ENCODE measurements at places on chromosomes 6 and 20.

DNA sequence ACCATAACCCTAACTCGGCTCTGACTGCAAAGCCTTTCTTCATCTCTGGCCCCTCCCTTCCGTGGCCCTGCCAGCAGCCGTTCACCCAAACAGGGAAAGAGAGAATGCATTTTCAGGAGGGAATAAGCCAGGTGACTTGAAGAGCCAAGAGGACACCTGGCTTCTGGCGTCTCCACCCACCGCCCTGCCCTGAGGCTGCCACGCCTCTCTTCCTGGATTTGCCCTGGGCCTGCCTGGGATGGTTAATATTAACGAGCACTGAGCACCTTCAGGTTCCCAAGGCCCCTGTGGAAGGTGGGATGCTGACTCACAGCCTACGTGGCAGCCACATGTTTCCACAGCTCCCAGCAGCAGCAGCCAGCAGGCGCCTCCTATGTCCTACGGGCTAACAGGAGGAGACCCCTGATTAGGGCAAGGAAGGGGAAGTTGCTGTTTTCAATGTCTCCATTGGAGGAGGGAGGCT is 138.0 kb upstream of the RREB1 start:
- no peak for DNase-seq

GRCh38 chr6:158920311-158920905 is 79.6 kb downstream of the RSPH3 start:
- no peak for DNase-seq

- peak; percentile 69 for DNase-seq
These were observed 98.3 kb downstream of the RAMACL start for GRCh38 chr6:166488076-166488685.

DNA sequence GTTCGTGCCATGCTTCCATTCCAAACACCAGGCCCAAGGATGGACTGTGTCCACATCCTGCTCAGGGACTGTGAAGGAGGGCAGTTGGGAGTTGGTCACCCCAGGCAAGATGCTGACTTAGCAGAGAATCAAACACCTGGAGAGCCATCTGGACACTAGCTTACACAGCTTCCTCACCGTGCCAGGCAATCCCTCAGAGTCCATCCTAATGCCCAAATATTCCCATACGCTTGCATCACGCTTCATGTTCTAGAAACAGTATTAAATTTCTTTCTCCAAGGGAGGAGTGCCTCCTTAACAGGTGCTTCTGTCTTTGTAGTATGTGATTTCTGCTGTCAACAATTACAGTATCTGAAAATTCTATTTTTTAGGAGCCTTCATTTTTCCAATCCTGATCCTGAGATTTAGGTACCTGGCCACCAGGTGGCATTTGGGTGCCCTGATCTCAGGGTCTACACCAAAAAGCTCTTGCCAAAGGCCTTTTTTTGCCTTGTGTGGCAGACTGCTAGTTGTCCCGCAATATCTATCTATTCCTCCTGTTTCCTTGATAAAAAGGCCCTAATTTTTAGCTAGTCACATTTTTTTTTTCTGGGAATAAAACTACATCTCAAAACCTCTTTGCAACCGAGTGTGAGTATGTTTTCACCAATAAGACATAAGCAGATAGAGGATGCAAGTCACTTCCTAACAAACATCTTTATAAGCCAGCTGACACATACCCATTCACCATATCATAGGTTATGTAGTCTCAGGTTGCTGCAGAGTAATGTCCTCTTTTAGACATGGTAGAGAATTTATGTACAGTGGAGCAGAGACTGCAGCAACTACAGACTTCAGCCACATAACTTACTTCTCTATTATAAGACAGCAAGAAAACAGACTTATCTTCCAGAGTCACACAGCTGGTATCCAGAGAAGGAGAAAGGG is 85.0 kb downstream of the PREP start:
- DNase-seq, result no peak

DNA sequence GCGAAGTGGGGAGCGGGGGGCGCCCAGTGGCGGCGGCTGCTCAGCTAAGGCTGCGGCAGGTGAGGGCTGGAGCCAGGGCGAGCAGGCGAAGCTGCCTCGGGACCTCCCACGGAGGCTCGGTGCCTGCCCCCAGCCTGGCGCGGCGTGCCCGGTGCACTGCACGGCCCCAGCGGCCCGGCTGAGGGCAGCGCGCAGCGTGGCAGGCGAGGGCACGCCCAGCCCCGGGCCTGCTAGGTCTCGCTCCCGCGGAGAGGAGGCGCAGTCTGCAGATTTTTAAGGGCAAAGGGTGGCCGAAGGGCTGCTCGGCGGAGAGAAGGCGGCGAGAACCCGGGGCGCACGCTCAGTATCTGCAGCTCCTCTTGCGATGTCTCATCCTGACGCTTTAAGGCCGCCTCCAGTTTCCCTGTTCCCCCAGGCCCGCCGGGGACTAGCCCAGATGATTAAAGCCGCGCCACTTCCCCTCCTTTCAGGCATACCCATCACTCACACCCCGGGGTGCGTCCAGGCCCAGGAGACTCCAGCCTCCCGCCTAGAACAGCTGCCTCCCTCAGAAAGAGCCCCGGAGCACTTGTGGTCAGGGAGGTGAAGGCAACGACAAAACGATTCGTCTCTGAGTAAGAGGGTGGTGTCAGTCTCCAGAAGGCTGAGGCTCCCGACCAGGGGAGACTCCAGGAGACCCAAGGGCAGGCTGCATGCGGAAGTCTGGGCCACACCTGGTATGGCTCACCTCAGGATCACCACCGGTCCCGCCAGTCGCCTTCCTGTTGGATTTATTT is at the start of gene FERMT1:
FERMT1 (minus strand) TSS at position 158 of the 776 bp plus-strand sequence. CDS start 3,476 bp downstream, outside the sequence.
- DNase-seq, result peak; percentile 48
